NCI-H774 (cell line): ENCODE measurements at places on chromosomes 6 and 20.

- no peak for DNase-seq
These were observed 25.3 kb upstream of the PYGB start for GRCh38 chr20:25222461-25223178.

DNA sequence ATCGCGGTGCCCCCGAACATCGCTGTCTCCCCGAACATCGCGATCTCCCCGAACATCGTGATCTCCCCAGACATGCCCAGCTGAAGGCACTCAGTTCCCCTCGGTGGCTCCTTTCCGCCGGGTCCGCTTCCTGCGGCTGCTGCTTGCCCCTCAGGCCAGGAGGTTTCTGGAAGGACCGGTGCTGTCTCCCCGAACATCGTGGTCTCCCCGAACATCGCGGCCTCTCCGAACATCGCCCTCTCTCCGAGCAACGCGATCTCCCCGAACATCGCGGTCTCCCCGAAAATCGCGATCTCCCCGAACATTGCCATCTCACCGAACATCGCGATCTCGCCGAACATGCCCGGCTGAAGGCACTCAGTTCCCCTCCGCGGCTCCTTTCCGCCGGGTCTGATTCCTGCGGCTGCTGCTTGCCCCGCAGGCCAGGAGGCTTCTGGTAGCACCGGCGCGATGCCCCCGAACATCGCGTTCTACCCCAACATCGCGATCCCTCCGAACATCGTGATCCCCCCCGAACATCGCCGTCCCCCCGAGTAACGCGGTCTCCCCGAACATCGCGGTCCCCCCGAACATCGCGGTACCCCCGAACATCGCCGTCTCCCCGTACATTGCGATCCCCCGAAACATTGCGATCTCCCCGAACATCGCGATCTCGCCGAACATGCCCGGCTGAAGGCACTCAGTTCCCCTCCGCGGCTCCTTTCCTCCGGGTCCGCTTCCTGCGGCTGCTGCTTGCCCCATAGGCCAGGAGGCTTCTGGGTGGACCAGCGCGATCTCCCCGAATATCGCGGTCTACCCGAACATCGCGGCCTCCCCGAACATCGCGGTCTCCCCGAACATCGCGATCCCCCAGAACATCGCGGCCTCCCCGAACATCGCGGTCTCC lies 808 bp downstream of the ULBP1 start:
- no peak for DNase-seq

DNA sequence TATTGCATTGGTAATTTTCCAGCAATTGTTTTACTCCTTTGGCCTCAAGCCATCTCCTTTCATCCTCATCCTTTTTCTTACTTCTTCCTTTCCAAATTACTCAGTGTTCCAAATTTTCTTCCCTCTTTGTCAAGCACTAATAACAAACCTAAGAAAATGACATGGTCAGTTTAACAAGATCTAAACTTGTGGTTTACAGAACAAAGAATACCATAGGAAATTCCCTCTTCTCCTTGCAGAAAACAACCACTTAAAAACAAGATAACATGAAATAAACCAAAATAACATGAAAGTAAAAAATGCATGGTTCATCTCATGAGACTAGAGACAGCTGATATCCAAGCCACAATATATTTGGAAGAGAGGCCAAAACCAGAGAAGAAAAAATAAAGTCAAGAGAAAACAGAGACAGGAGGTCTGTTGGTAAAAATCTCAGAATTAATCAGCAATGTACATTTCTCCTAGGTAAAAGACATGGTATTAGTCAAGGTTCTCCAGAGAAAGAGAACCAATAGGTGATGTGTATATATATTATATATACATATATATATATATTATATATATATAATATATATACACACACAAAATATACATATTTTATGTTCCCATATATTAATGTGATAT lies 51.0 kb upstream of the SENP6 start:
- DNase-seq = no peak

- peak; percentile 36 for DNase-seq
These were observed 712.9 kb upstream of the MAP3K7 start for GRCh38 chr6:91299544-91300491.

GRCh38 chr6:28200020-28200419 lies 25.1 kb upstream of the ZSCAN9 start:
- DNase-seq = no peak

DNA sequence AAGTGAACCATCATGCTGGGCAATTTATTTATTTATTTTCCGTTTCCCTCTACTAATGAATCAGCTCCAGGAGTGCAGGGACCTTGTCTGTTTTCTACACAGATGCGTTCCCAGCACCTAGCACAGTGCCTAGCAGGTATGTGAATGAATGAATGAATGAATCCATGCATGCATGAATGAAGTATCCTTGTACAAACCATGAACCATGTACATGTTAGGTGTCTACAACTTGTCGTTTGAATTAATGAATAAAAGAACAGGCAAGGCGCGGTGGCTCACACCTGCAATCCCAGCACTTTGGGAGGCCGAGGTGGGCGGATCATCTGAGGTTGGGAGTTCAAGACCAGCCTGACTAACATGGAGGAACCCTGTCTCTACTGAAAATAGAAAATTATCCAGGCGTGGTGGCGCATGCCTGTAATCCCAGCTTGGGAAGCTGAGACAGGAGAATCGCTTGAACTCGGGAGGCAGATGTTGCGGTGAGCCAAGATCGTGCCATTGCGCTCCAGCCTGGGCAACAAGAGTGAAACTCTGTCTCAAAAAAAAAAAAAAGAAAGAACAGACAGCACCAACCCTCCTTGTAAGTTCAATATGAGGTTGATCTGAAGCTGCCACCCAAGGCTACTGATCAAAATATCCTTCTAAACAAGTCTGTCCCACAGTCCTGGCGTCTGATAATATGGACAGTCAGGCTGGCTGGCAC lies 27.3 kb upstream of the SLC9A8 start:
- DNase-seq = no peak

GRCh38 chr6:109260701-109261100 lies 121.6 kb downstream of the CD164 start:
- no peak for DNase-seq

GRCh38 chr6:144185133-144185836 lies 35.0 kb downstream of the STX11 start:
- no peak for DNase-seq

GRCh38 chr6:131382631-131383030 lies 190.4 kb upstream of the ARG1 start:
- no peak for DNase-seq

GRCh38 chr6:39426073-39426456 lies 103.6 kb upstream of the KCNK16 start:
- DNase-seq = no peak

- DNase-seq = no peak
These were observed 88.4 kb downstream of the ASXL1 start for GRCh38 chr20:32446301-32447100.

- no peak for DNase-seq
These were observed 71.9 kb downstream of the MDGA1 start for GRCh38 chr6:37625591-37626374.

- no peak for DNase-seq
These were observed 49.7 kb downstream of the AKAP12 start for GRCh38 chr6:151289399-151290007.

DNA sequence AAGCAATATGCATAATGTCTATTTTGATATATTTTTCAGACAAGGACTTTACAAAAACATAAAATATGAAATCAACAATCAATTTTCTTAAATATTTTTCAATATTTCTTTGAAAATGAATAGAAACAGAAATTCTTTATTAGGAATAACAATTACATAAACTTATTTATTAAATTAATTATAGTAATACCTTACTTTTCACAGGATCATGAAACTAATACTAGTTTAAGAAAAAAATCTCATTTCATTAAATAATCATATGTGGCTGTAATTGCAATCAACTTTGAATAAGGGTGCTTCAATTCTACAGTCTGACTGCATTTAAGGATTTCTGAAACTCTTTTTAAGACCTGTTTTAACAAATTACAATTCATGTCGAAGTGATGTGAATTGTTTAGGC lies 26.6 kb downstream of the EPHA7 start:
- DNase-seq = no peak

- DNase-seq = no peak
These were observed 11.7 kb downstream of the PTPRK start for GRCh38 chr6:128508588-128509296.

DNA sequence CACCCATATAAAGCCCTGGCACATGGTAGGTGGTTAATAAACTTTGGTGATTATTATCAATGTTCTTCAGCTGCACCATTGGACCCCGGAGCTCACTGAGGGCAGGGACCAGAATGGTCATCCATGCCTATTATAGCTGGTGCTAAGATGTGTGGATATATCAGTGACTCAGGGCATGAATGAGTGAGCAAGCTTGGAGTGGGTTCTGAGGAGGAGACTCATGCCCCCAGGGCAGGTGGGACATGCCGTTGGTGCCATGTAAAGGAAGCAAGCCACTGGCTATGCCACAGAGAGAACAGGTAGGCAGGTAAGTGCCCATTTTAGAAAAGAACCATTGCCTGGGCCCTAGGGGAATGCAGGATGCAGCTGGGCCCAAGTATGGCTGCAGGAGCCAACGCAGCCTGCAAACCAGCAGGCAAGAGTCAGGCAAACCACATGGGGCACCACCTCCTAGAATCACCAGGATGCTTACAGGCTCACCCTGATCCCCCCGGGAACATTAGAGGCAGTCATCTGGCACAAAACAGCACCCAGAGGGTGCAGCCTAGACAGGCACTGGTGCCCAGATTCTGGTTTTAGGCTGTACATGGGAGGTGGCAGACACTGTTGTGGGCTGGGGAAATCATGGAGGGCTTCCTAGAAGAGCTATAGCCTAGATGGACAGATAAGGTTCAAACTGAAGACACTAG lies 23.5 kb downstream of the PLAGL2 start:
- DNase-seq = no peak

- DNase-seq = no peak
These were observed 49.8 kb upstream of the ERVFRD-1 start for GRCh38 chr6:11161031-11161956.

GRCh38 chr6:130575971-130576370 lies 210.2 kb downstream of the TMEM200A start:
- DNase-seq = no peak

GRCh38 chr6:130969166-130969565 lies 93.9 kb downstream of the EPB41L2 start:
- DNase-seq = no peak

DNA sequence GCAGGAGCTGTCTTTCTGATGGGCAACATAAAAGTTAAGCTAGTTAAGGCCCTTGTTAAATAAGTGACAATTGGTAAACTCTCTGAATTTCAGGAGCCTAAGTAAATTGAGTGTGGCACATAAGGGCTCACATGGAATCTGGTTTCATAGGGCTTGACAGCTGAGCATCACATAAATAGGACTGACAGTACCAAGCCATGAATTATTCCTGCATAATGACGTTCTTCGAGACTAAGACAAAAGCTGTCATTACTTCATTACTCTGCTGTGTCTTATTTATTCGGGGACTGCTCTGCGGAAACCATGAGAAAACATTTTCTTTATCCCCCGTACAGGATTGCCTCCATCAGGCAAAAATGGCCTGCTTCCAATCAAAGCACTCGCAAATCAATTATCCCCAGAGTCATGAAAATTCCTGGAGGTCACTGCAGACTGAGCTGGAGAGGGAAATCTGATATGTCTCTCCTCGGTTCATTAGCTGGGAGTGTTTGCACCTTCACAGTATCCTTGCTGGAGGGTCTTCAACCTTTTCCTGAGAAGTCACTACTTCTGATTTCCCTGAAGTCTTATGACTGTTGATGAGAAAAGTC lies 311.4 kb downstream of the CDH26 start:
- no peak for DNase-seq

DNA sequence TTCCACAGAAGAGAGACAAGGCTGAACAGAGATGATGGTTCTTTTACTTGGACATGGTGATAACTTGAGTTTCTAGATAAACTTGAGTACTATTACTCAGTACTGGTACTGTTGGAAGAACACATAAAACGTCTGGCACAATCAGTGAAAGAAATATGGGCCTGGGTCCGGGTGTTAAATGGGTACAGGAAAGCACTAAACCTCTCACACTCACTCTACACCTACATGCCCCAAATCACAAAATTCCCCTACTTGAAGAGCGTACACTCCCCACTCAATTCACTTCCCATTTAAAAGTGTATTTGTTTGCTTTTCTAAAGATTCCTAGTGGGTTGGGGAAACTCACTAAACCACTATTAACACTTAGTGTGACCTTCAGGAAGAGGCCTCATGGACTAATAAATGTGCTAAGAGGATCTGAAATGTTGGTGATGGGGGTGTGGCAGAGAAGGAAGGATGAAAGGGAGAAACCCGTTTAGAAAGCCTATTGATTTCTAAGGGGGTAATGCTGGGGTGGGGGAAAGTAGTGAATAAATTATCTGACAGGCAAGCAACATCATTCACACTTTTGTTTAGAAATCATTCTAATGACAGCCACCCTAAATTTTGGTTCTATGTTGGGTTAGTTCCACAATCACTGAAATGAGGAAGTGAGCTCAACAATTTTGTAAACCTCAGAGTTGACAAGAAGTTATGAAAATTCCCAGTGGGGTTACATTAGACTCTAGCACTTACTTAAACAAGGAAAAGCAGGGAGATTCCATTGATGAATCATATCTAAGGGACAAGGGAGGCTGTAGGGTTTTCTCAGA lies 222.6 kb upstream of the MARCKS start:
- no peak for DNase-seq

DNA sequence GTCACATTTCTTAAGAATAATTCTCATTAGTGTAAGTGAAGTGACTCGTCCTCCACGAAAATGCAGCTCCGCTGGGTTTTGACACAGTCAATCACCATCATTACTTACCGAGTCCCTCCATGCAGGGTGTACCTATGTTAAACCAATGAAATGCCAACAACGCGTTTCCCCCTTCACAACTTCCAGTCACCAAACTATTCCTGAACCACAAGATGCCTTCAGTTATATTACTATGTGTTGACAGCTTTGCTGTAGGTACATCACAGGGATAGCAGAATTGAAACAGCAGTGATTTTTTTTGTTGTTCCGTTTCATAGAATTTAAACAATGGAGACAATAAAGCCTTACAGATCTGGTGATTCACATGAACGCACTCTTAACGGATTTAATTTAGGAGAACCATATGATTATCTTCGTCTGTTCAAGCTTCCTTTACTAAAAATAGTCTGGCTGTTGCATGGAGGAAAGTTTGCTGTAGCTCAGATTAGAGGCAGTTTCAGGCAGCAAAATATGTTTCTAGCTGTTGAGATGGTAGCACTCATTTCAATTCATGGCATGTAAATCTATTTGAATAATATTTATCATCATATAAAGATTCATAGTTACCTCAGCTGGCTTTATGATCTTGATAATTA lies 652.8 kb downstream of the PRKN start:
- no peak for DNase-seq

GRCh38 chr20:48850257-48850976 lies 22.6 kb upstream of the PREX1 start:
- no peak for DNase-seq
